Mesothelial cell of epicardium (in vitro differentiated cells): ENCODE measurements at places on chromosomes 5 and 9.

DNA sequence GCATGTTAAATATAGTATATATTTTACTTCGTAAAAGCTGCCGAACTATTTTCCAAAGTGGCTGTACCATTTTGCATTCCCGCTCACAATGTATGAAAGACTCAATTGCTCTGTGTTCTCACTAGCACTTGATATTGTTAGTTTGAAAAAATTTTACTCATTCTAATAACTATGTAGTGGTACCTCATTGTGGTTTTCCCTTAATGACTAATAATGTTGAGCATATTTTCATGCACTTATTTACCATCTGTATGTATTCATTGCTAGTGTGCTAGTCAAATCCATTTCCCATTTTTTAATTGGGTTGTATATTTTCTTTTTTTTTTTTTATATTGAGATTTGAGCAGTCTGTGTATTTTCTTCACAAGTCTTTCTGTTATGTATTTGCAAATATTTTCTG, 58.4 kb downstream of the RANBP17 start:
- DNase-seq, result no peak

DNA sequence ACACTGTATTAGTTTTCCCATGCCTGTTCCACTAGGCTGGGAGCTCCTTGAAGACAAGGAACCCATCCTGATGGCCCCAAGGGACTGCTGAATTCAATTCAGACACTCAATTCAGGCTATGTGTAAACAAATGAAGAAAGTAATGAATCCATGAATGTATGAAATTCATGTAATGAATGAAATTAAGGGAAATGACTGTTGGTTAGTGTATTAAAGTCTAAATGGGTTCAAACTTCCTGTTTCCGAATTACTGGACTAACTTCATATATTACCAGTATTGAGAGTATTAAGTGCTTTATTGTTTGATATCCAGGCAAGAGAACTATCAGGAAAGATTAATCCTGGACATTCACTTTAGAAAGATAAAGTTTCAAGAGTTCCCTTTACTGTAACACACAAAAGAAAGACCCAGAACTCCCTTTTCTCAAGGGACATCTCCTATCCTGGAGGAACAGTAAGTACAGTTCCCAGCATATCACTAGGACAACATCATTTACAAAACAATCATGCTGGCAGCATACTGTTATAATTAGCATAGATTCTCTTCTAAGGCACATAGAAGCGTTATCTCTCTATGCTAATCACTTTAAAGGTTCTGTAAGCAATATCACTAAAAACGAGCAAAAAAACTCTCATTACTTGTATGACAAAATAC, 28.5 kb upstream of the IFNK start:
- DNase-seq, result no peak

- no peak for DNase-seq
Measured at GRCh38 chr9:74772121-74772520, 115.6 kb downstream of the TRPM6 start.

DNA sequence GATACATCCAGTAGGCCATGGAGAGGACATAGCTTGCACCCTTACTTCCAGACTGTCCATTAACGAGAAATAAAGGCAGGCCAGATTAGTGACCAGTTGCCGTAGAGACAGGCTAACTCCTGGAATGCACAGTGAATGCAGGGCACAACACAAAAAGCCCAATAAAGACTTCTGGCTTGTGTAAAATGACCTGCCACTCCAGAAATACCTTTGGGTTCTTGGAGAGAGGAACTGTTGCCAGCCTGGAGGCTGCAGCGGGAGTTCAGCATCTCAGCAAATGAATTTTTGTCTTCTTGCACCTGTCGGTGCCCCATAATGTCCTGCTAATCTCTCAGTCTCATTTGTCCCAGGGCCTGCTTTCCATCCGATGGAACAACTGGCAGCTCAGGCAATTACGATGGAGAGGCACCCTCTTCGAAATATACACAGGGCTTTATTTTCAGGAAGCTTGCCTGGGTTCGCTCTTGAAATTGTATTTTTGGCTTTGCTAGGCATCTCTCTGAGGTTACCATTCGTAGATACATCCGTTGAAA, 538.8 kb upstream of the ZNF462 start:
- DNase-seq, result no peak
